ENCODE measurements at places on chromosomes 4 and X.

GRCh38 chr4:115851918-115852766 lies 738.7 kb upstream of the NDST4 start:
- peak; percentile 79 for DNase-seq

GRCh38 chr4:1038948-1039492 lies 27.6 kb downstream of the FGFRL1 start:
- DNase-seq, result no peak

GRCh38 chrX:51837921-51838320 lies 55.5 kb upstream of the MAGED1 start:
- DNase-seq, result no peak

GRCh38 chr4:33316578-33316977 lies 2596.4 kb downstream of the PCDH7 start:
- DNase-seq, result no peak

DNA sequence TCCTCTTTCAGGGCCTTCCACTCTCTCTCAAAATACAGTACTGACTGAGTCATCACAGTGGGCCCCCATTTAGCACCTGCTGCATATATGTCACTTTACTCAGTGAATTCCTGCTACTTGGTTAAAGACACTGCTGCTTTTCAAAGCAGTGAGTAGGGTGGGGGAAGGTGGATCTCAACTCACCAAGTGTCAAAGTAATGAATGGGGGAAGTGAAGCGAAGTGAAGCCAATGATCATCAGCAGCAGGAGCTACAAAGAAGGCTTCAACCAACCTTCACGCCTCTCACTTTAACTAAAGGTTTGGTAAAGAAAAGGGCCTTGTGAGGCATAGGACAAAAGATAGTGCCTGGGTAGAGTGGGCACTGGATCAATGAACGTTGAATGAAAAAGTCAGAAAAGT lies 424.1 kb downstream of the SMARCA1 start:
- DNase-seq, result no peak

DNA sequence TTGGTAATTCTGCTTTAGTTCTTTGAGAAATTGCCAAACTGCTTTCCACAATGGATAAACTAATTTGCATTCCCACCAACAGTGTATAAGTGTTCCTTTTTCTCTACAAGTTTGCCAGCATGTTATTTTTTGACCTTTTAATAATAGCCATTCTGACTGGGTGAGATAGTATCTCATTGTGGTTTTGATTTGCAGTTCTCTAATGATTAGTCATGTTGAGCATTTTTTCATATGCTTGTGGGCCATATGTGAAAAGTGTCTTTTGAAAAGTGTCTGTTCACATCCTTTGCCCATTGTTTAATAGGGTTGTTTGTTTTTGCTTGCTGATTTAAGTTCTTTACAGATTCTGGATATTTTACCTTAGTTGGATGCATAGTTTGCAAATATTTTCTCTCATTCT lies 25.9 kb downstream of the ENPEP start:
- DNase-seq, result no peak

- DNase-seq, result peak; percentile 95
These were observed 16.1 kb downstream of the RNF4 start for GRCh38 chr4:2484993-2485392.

DNA sequence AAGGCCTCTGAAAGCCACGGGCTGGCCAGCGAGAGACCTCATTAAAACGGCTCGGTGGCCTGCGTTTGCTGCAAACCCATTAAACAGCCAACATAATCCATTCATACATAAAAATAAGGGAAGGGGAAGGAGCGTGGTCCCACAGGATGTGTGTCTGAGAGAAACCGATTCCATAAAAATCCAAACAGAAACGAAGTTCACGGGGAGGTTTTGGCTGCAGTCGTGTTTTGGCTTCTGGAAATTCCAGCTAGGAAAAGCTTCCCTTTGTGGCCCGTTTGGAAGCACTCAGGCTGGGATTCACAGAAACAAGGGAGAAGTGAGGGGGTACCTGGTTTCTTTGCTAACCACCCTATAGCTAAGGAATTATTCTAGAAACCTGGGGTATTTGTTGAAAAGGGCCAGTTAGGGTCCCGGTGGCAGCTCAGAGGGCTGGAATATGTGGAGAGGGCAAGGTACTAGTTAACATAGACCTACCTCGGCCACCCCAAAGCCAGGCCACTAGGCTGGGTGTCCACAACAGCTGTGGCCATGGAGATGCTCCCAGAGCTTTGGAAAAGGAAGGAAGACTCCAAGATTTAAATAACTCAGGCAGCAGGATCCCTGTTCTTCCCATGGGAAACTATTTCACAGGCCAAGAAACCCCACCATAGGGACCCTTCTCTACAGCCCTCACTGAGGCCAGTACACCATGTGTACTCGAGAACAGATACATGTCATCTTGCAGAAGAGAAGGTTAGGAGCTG lies 166.8 kb downstream of the BCOR start:
- DNase-seq, result no peak

DNA sequence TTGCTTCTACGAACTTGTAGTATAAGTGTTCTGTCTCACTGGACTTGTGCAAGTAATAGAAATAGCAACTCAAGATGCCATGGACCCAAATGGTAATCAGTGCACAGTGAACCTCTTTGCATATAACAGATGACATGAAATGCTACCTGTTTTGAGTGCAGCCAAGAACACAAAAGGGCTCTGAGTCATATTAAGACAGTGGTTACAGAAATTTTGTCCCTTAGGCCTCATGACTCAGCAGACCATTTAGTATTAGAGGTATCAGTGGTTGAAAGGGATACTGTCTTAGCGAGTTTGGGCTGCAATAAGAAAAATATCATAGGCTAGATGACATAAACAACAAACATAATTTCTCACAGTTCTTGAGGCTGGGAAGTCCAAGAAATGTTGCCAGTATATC lies 502.9 kb upstream of the PCDH10 start:
- DNase-seq, result no peak

DNA sequence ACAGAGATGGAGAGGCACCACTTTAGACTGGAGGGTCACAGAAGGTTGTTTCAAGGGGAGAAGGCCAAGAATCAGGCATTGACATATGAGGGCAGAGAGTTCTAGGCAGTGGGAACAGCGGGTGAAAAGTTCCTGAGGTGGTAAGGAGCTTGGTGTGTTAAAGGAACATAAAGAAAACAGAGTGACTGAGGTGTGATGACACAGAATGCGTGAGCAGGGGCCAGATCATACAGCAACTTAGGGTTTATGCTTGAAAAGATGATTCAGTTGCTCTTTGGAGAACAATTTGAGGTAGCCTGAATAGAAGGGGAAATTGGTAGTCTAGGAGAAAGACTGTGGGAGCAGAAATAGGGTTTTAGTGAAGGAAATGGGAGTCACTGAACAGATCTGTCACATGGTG lies 179.2 kb downstream of the AMELX start:
- no peak for DNase-seq

DNA sequence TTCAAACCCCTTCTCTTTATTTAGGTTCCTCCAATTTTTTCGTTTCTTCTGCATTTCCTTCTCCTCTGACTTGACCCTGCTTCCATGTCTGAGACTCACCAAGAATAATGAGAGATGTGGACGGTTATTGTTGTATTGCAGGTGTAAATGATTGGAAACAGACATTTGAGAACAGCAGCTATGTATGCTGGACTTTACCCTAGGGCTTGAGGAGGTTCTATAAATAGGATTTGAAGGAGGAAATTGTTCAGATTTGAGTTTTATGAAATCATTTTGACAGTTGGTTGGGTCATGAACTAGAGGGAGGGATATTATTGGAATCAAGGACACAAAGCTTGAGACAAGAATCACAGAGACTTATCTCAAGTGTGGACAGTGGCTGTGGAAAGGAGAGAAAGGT lies 614.6 kb upstream of the CPEB2 start:
- peak; percentile 16 for DNase-seq

- DNase-seq, result no peak
These were observed 105.1 kb downstream of the FNIP2 start for GRCh38 chr4:158873795-158874401.

DNA sequence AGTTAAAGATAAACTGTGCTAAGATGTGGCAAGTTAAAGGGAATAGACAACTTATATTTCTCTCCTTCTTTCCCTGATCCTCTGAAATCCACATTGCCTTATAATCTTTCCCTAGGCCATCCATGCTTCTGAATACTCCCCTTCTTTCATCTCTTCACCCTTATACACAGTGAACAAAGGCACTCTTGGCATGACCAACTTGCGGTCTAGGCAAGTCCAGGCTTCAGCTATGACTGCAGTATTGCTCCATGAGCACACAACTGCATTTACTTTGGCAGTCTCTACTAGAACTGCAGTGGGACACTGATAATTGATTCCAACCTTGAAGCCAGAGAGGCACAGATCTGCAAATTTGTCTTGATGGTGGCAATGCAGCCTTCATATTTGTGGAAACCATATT lies 24.2 kb upstream of the UBA6 start:
- no peak for DNase-seq

DNA sequence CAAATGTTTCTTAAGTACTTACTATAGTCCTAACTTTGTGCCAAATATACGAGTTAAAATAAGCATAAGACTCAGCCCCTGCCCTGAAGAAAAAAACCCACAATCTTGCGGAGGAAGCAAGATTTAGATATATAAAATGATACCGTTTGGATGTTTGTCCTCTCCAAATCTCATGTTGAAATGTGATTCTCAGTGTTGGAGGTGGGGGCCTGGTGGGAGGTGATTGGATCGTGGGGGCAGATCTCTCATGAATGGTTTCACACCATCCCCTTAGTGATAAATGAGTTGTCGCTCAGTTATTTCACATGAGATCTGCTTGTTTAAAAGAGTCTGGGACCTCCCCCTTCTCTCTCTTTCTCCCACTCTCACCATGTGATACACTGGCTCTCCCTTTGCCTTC lies 28.7 kb downstream of the EFHC2 start:
- DNase-seq, result no peak

DNA sequence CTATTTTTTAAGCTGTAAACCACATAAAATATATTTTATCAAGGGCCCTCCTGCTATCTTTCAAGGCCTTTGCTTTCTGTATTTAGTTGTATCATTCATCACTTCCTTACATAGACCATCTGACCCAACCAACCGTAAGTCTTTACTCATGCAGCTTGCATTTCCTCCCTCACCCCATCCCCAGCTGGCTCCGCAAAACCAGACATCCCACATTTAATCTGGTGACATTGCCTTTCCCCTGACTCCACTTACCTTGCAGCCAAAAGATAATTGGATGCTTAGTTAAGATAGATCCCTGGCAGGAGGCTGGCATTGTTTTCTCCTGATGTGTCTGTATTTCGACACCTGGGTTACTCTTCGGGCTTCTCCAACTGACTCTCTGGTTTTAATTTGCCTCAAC lies 183.7 kb upstream of the LDB2 start:
- DNase-seq, result no peak

DNA sequence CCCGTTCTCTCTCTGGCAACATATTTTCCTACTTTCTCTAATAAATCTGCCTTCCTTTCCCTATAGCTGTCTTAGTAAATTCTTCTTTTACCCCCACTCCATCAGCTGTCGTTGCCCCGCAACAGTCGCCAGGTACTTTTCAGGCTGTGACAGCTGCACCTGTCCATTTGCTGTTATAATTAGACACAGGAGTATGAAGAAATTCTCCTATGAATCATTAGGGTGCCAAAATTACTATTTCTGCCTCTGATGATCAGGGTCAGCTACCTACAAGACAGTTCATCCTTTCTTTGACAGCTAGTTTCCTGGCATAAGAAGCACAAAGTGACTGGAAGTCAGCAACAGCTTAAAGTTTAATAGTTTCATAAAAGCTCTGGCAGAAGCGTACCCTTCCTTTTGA lies 19.5 kb upstream of the GALNTL6 start:
- no peak for DNase-seq

GRCh38 chr4:82599336-82599735 lies 37.5 kb upstream of the TMEM150C start:
- DNase-seq, result no peak

DNA sequence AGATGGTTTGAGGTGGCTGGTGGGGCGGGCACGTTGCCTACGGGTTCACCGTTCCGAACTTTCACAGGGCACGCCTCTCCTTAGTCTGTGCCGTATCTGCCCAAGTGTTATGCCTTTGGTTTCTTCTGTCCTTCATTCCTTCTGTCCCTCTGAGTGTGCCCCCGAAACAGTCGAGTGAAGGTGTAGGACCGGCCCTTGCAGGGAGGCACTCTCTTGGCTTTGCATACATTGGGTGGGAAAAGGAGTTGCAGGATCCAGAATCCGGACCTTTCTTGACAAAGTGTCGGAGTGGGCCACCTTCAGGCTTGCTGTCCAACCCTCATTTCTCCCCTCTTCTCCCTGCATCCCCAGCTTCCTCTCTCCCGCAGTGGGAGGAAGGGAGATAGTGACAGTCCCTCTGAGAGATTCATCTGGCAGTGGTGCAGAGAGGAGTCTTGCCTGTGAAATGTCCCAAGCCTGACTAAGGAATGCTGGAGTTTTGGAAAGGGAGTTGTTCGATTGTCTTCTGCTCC lies 569 bp downstream of the ARFIP1 start:
- peak; percentile 29 for DNase-seq

DNA sequence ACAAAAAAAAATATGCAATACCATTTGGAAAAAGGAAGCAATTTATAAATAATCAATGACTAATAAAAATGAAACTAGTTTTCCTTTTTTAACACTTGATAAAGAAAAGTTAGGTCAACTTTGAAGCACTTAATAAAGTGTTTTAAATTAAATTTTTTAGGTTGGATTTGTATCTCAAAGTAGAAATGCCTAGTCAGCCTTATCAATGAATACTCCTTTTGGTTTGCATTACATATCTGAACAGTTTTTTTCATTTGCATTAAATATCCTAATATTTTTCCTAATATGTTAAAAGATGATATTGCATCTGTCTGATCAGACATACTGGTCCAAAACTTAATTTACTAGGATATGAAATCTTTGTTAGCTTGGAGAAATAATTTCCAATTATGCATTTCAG lies 155.8 kb upstream of the ZFP42 start:
- DNase-seq, result no peak

- DNase-seq, result no peak
These were observed 58.3 kb upstream of the DHRSX start for GRCh38 chrX:2559124-2559523.

- no peak for DNase-seq
These were observed 107.9 kb downstream of the PALLD start for GRCh38 chr4:168604496-168605373.

DNA sequence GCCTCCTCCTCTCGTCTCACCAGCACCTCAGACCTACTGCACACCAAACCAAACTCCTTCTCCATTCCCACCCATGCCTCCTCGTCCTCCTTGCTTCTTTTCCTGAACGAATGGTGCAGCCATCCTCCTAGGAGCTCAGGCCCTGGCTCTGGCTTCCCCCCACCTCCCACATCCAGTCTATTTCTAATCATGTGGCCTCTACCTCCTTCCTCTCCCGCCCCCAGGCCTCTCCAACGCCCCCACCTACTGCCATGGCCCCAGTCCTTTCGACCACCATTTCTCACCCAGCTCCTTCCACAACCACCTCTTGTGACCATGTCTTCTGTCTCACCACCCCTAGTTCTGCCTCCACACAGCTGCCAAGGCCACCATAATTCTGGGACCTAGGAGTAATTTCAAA lies 127.1 kb downstream of the PJA1 start:
- no peak for DNase-seq

- DNase-seq, result no peak
These were observed 202.6 kb upstream of the VCX start for GRCh38 chrX:7640392-7640791.

DNA sequence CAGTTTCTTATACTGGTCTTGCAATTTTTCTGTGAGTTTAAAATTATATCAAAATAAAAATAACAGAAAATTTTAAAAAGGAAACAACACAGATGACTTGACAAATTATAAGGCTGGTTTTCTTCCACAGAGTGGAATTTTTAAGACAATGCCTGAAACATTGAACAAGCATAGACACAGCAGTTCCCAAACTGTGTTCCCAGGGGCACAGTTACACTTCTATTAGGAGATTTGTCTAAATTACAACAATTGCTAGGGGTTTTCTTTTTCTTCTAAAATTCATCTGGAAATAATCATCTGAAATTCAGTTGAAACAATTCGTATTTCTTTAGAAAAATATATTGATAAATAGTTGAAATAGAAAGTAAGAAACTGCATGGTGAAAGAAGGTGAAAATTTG lies 26.2 kb downstream of the PDE5A start:
- no peak for DNase-seq
